ENCODE measurements at places on chromosomes 3 and 15. TPM values are rescaled to one million over a fixed set of nuclear protein-coding genes. Genes with fewer than 3 reads are reported as not detected.

The ROBO1 gene
- 296 TPM for total RNA-seq

The LRRC15 gene
- total RNA-seq: not detected

The CA12 gene
- 7.7 TPM for total RNA-seq

The SENP2 gene
- total RNA-seq: 35.9 TPM

The OR5K2 gene
- not detected for total RNA-seq

The TPRA1 gene
- 17.1 TPM for total RNA-seq

The CCDC13 gene
- 2.4 TPM for total RNA-seq

The ACAN gene
- 0.41 TPM for total RNA-seq

The ZBED2 gene
- total RNA-seq: not detected

The ITIH3 gene
- not detected for total RNA-seq

The RAB6B gene
- 43.2 TPM for total RNA-seq

The FAM131A gene
- 60.7 TPM for total RNA-seq

The CAND2 gene
- 11.4 TPM for total RNA-seq

The PSMD2 gene
- 263 TPM for total RNA-seq

The MINDY4B gene
- under 0.01 TPM for total RNA-seq

The PLD1 gene
- total RNA-seq: 4.1 TPM

The CSK gene
- total RNA-seq: 26.5 TPM

The MTMR10 gene
- 6.1 TPM for total RNA-seq

The RMDN3 gene
- 15.9 TPM for total RNA-seq

The ARMC8 gene
- total RNA-seq: 104 TPM

The RHOV gene
- total RNA-seq: 9.4 TPM

The SCAANT1 gene
- not detected for total RNA-seq

The GXYLT2 gene
- total RNA-seq: 2.4 TPM

The GOLGA8G gene
- total RNA-seq: not detected

The GOLGA6L4 gene
- 2.4 TPM for total RNA-seq

The ACKR4 gene
- total RNA-seq: not detected

The MB21D2 gene
- total RNA-seq: 106 TPM

The THAP10 gene
- 7.3 TPM for total RNA-seq

The CHL1 gene
- total RNA-seq: 1,010 TPM

The MON1A gene
- 14.7 TPM for total RNA-seq

The LINGO1 gene
- total RNA-seq: 32.6 TPM

The STAB1 gene
- 13.9 TPM for total RNA-seq

The ZNF662 gene
- total RNA-seq: 16.7 TPM

The PPP1R14D gene
- not detected for total RNA-seq

The RFTN1 gene
- 11.0 TPM for total RNA-seq

The GOLGA8F gene
- total RNA-seq: not detected

The SLCO3A1 gene
- 9.8 TPM for total RNA-seq

The SPINK8 gene
- not detected for total RNA-seq

The ZNF280D gene
- 113 TPM for total RNA-seq

The APOD gene
- total RNA-seq: 2.9 TPM

The SECISBP2L gene
- 95.8 TPM for total RNA-seq

The MORC1 gene
- total RNA-seq: under 0.01 TPM

The C3orf22 gene
- total RNA-seq: not detected

The CERS3 gene
- total RNA-seq: 0.41 TPM

Data from frontal cortex (tissue), 4 donors.